Astrocyte of the cerebellum (primary cell): ENCODE measurements at places on chromosomes 3 and 15.

GRCh38 chr3:128780101-128780837, 54.3 kb downstream of the RAB7A start:
- DNase-seq: no peak

DNA sequence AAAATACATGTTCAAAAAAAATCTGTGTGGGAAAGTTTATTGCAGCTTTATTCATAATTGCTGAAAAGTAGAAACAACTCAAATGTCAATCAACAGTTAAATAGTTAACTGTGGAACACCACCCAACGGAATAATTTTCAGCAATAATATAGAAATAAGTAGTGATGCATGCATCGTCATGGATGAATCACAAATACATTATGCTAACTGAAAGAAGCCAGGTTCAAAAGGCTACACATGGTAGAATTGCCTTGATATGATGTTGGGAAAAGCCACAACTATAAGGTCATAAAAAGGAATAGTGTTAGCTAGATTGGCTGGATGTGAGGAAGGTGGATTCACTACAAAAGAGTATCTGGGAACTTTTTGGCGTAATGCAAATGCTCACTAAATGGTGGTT, 82.0 kb downstream of the GMNC start:
- no peak for DNase-seq

DNA sequence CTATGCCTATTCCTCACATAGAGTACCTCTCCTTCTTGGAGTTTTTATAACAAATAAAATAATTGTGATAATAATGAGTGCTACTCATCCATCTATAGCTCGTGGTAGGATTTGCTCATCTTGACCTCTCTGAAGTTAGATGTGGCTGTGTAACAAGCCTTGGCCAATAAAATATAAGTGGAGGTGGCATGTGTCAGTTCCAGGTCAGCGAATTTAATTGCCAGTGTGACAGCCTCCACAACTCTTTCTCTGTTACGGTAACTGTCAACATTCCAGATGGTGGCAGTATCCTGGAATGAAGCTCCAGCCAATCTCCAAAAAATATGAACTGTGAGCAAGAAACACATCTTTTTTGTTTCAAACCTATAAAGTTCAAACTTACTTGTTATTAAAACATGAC, 13.8 kb downstream of the CLRN1 start:
- DNase-seq: no peak

DNA sequence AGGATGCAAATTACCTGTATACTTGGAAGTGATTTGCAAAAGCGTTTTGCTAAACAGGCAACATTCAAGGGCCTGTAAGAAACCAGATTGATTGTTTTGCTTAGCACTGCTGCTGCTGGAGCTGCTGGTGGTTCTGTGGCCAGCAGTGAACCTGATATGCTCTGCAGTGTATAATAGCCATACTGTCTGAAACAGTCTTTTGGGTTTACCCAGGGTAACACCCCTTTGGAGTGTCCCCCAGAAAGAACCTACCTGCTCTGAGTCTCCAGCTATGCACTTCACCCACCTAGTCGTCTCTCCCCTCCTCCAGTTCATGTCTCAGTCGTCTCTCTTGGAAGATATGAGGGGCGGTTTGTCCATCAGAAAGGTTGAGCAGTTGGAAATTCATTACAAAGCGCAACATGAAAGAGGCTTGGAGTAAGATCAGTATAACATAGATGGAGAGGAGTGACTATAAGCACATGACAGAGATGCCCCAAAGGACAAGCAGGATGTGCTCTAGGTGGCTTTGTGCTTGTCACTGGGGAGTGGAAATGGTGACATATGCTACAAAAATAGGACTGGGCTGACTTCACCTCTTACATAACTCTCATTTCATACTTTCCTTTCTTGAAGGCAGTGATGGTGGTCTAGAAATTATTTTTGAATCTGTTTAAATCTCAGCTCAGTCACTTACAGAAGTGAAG, 3.8 kb downstream of the MKRN2 start:
- no peak for DNase-seq

DNA sequence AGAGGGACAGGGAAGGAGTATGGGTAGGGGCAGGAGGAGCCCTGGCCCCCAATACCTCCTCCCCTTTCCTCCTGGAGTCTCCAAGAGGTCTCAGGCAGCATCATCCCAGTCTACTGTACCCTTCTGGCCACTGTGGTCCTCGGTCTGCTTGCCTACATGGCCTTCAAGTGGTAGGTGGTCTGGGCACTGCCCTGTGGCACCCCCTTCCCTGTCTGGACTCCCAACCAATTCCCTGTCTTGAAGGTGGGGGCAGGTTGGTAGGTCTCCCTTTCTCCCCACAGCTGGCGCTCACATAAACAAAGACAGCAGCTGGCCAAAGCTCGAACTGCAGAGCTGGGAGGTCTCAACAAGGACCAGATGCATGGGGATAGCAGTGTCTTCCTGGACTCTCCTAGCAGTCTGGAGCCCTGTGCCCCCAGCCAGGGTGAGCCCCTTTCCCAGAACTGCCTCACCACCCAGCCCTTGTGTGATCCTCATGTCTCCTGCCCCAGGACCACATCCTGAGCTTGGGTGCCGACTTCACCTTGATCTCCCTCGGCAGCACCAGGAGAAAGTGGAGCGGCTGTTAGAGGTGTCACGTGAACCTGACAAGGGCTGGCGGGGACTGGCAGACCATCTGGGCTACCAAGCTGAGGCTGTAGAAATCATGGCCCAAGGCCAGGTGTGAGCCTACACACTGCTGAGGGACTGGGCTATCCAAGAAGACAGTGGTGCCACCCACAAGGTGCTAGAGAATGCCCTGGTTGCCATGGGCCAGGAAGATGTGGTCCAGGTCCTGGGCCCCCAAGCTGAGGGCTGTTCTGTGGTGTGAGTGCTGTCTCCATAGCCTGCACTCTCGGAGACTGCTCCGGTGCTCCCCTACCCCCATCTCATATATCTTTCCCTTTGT, 33.1 kb downstream of the NBEAL2 start:
- no peak for DNase-seq

DNA sequence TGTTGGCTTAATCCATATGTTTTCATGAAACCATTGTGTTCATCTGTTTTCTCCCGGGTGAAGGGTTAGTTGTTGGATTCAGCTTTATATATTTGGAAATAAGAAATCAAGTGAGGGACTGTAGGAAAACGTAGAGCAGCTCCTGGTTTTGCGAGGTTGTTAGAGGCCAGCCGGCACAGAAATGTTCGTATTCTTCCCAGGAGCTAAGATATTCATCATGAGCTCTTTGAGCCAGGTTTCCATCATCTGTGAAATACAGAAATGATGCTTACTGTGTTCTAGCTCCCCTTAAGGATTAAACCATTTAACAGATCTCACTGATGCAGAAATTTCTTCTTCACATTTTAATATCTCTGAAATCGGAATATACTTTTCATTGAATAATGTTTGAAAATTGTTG, 235.5 kb downstream of the PTPRG start:
- DNase-seq: no peak

GRCh38 chr15:69677403-69677802, 224.8 kb downstream of the RPLP1 start:
- DNase-seq: no peak

- DNase-seq: no peak
These were observed 43.1 kb downstream of the LRRN1 start for GRCh38 chr3:3842356-3842755.

- no peak for DNase-seq
These were observed 59.2 kb downstream of the NECTIN3 start for GRCh38 chr3:111130827-111131226.

DNA sequence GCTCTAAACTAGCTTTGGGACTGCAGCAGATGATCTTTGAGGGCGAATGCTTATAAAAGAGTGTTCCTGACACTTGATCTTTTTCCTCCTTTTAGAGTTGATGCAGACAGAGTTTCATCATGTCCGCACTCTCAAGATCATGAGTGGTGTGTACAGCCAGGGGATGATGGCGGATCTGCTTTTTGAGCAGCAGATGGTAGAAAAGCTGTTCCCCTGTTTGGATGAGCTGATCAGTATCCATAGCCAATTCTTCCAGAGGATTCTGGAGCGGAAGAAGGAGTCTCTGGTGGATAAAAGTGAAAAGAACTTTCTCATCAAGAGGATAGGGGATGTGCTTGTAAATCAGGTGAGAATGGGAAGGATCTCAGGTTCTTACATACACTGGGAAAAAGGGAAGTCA, 75.7 kb downstream of the KLHL25 start:
- DNase-seq: no peak

DNA sequence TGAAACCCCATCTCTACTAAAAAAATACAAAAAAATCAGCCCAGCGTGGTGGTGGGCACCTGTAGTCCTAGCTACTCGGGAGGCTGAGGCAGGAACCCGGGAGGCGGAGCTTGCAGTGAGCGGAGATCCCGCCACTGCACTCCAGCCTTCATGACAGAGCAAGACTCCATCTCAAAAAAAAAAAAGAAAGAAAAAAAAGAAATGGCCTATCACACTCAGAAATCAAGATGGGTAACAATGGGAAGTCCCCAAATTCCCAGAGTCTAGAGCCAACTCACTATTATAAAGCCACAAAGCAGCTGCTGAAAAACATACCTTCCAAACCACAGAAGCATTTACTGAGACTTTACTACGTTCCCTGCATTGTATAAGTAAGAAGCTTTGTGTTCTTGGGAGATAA, 7.5 kb downstream of the HDGFL3 start:
- DNase-seq: peak; percentile 47

DNA sequence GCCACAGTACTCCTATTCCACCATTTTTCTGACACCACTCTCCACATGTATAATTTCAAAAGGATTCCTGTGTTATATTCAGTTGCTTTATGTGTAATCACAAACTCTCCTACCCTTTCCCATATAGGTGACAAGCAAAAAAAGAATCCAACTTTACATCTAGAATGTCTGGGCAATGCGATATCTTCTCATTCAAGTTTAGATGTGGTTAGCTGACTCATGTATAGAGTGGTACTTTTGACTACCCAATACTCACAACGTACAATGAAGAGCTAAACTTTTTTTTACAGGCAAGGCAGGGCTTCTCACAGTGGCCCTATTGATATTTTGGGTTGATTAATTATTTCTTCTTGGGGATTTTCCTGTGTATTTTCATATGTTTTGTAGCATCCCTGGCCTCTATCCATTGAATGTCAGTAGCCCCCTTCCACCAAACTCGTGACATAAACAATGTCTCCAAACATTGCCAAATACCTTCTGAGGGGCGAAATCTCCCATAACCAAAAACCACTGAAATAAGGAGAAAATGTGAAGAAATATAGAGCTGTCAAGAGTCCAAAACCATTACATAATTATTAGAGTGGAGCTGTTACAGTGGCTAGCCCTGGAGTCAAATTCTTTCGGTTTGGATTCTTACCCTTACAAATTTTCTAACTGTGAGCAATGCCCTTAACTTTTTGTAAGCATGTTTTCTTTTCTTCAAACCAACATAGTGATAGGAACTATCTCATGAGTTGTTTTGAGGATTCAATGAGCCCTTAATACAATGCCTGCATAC, 342.6 kb downstream of the NSUN3 start:
- DNase-seq: peak; percentile 72

DNA sequence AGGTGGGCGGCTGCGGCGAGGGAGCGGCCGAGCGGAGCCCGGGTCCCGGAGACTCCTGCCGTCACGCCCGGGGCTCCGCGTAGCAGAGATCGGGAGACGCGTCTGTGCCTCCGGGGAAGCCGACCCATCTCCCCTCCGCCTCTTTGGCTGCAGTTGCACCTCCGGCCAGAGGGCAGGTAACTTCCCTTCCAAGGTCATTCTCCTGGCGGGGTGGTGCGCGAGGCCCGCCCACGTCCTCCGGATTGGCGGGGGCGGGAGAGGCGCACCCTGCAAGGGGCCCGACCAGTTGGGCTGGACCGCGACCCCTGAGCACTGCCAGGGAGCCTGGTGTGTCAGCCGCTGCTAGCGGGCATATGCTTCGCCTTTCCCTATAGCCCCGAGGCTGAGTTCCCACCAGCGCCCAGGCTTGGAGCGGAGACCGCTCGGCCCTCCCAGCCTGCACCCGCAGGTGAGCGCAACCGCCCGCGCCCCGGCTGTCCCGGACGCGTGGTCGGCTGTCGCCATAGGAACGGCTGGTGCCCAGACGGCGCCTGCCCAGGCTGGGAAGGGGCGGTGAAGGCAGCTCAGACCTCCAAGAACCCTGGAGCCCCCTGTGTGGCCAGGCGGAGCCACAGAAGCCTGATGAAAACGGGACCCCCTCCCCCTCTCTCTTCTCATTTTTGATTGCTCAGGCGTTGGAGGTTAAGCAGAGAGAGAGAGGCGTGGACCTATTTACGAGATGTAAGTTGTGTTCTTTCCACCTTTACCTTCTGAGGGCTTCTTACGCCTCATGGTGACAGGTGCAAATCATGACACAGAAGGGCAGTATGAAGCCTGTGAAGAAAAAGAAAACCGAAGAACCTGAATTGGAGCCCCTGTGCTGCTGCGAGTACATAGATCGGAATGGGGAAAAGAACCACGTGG, 453 bp downstream of the ZDHHC23 start:
- no peak for DNase-seq

DNA sequence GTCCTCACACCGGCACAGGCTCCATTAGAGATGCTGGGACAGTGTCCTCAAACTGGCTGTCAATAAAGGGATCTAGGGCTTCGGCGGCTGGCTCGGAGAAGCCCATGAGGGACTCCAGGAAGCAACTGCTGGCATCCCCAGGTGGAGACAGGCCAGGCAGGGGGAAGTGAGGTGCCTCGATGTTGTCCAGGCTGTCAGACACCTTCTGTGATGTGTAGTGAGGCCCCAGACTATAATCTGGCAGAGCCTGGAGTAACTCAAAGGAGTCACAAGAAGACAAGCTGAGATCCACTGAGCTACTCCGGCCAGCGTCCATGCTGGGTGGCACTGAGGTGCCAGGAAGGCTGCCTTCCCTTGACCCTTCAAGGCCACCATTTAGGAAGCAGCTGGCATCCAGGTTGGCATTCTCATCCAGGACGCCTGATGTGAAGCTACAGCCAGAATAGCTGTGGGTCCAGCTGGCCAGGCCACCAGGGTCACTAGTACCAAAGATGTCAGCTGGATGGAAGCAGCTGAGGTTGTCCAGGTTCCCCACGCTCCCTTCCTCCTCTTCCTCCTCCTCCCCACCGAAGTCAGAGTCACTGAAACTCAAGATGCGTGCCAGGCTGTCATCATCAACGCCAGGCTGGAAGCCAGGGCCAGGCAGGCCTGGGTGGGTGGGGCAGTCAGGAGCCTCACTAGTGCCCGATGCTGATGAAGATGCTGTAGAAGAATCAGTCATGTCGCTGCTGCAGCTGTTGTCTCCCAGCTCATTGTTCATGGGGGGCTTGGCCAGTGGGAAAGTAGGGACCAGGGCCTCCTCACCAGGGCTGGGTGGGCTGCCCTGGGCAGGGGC, 10.1 kb downstream of the CSRNP1 start:
- no peak for DNase-seq

DNA sequence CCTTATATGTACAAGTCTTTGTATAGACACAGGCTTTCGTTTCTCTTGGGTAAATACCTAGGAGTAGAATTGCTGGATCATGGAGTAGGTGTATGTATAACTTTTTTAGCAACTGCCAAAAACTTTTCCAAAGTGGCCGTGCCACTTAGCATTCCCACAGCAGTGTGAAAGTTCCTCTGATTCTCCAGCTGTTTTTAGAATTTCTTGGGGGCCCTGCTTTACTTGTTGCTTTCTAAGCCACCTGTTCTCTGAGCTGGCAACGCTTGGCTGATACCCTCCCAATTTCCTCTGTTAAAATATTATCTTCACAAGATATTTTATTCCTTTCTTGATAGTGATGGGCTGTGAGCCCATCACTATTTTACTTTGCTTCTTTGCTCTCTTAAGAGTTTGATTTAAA, 19.2 kb downstream of the LIMD1 start:
- DNase-seq: no peak
